ENCODE measurements at places on chromosomes 1 and 21.

DNA sequence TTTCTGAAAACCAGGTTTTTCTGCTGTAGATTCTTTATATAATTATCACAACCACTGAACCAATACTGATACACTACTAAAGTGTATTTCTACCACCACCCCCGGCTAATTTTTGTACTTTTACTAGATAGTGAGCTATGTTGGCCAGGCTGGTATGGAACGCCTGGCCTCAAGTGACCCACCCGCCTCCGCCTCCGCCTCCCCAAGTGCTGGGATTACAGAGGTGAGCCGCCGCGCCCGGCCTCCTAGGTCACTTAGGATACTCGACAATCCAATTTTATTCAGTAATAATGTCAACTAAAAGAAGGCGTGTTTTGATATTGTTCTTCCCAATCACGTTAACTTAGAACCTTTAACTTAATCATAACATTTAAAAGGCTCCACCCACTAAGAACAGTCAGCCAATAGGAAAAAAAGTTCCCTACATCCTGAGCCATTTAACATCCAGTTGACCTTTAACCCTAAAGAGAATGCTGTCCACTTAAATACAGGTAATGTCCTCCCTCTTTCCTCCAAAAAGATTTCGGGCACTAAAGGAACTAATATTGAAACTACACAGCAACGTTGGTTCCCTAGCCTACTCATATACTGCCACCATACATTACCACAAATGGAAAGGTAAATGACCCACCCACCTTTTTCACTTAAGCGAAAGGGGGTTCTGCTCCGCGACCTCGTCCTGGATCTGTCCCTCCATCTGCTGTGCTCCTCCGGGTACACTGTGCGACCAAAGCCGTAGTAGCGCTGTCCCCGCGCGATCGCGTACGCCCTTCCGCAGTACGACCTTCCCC lies 1.2 kb downstream of the RSRP1 start:
- DNase-seq = no peak

DNA sequence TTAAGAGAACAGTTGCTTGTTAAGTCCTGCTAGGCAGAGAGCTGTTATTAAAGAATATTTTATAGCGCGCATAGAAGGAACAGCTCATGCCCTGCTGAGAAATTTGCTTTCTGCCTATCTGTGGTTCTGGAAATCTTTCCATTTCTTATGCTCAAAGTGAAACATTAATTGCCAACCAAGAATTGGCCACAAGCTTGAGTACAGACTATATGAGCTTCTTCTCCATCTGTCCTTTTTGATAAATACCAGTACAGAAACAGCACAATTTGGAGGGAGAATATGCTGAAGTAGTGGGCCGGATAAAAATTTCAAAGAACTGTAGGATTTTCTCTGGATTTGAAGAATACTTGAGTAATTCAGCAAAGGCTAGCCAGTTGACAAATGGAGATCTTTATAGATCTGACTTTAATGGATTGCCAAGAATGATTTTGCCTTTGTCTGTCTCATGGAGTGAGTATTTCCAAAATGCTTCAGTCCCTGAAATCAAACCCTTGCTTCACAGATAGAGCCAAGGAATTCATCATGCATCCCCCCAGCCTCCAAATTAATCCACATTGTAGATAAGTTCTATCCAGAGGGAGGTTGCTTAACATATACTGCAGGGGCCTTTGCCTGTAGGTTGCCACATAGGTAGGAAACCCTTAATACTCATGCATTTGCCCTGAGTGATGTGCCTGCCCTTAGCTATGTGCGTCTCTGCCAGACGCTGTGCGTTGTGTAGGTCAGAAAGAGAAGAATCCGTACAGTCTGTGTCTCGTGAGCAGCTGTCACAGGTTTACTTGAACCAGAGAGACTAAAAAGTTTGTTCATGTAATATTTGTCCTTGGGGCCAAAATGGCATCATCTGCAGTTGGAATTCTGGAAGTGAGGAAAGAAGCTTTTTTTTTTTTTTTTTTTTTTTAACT lies 44.2 kb downstream of the SMYD2 start:
- DNase-seq = no peak

- DNase-seq = no peak
Observed at GRCh38 chr21:18049461-18049860, 195.2 kb upstream of the CHODL start.

- DNase-seq = no peak
Observed at GRCh38 chr21:34204481-34205439, 131.4 kb downstream of the MRPS6 start.

DNA sequence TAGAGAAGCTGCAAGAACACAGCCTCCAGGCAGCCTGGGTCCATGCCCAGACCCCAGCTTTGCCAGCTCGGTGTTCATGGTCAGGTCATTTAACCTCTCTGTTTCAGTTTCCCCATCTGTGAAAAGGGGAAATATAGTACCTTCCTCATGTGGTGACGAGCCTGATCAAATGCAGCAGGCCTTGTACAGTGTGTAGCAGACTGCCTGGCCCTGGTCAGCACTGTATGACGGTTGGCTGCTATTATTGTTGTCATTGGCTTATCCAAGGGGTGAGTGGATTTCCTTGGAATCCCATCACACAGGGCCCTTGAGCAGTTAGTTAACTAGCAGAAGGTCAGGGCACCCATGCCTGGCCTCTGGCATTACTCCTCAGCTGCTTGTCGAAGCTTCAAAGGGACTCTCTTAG lies 6.6 kb upstream of the TMEM51 start:
- DNase-seq = no peak

DNA sequence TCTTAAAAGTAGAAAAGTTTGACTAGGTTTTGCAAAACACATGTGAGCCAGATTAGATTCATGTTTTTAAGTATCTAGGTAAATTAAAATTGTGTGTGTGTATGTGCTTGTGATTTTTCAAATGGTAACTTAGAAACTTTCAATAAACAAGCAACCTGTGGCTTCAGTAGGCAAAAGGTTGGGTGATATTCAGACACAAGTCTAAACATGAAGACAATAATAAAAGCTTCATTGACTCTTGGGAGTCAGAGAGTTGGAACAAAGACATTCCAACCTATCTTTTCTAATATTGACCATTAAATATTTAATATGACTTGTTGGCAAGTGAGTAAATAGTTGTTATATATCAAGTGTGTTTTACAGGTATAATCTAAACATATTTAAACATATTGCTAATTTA lies 1049.6 kb upstream of the ADGRL4 start:
- no peak for DNase-seq

GRCh38 chr1:11581445-11581991 lies 72.7 kb downstream of the FBXO2 start:
- no peak for DNase-seq
